ENCODE measurements at places on chromosomes 4 and X.
A peak's percentile ranks its signal among the peaks of the same experiment; 100 is the strongest.

- DNase-seq, result peak; percentile 82
These were observed 25.5 kb upstream of the TMSB4X start for GRCh38 chrX:12949205-12949926.

GRCh38 chr4:16667464-16667863, 231.0 kb downstream of the LDB2 start:
- peak; percentile 92 for DNase-seq

DNA sequence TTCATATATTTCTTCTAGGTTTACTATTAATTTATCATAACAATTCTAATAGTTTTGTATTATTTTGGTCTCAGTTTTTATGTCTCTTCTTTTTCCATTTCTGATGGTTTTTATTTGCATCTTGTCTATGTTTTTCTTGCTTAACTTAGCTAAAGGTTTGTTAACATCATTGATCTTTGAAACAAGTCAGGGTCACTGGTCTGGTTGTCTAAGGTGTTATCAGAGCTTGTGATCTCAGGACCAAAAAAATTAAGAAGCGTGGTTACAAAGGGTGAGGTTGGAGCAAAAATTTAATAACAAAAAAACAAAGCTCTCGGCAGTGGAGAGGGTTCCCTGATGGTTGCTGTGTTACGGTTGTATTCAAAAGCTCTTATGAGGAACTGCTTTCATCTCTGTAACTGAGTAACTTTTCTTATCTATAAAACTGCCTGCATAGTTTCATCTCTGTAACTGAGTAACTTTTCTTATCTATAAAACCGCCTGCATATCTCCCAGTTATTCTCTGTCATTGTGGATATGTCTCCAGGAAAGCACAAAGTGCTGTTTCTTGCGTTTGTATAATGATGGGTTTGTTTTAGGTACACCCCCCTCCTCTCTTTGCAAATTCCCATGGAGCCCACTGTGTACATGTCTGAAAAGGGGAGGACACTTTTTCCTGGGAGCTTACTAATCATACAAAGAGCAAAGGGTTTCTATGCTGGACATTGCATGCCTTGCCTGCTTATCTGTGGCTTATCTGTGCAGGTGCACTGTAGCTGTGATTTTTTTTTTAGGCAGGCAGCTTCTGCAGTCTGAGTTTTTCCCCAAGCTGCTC, 62.4 kb upstream of the UGT2B15 start:
- DNase-seq, result no peak

GRCh38 chrX:46903458-46904242, 8.6 kb upstream of the JADE3 start:
- peak; percentile 68 for DNase-seq

GRCh38 chr4:67746797-67747495, 7.2 kb downstream of the GNRHR start:
- peak; percentile 32 for DNase-seq

DNA sequence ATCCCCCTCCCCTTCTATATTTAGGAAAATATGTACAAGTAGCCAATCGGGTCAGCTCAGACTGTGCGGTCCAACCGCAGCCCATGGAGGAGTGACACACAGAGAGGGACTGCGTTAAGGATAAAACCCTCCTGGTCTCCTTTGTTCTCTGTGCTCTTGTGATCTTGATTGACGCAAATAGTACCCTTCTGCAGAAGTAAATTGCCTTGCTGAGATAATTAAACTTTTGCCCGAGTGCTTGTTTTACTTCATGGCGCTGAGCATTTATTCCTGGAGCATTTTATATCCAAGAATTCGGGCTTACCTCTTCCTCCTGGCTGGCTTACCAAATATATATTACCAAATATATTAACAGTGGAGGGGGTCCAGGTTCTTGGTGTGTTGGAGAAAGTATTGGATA, 184.2 kb downstream of the STAG2 start:
- no peak for DNase-seq

GRCh38 chr4:89434364-89434988, 126.9 kb upstream of the GPRIN3 start:
- DNase-seq, result peak; percentile 50

- DNase-seq, result no peak
These were observed 29.6 kb upstream of the DCAF8L1 start for GRCh38 chrX:28010875-28011274.

DNA sequence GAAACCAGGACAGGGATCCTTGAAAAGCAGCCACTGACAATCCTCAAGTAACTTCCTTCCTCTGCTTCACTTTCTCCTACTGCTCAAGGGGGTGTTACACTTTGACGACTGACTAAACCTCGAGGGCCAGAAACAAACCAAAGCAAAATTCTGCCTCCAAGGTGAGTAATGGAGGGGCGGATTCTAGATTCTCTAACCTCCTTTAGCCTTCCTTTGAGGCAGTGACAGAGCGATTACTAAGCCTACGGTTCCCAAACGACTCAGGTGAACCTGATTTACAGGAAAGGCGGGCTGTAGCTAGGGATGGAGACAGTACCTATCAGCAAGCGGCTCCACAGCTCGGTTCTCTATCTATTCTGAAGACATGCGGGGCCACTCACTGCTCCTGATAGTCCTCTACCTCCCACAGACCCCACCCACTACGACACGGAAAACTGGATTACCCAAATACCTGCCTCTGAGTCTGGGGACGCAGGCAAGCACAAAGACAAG, 487 bp downstream of the TBCK start:
- DNase-seq, result peak; percentile 37

DNA sequence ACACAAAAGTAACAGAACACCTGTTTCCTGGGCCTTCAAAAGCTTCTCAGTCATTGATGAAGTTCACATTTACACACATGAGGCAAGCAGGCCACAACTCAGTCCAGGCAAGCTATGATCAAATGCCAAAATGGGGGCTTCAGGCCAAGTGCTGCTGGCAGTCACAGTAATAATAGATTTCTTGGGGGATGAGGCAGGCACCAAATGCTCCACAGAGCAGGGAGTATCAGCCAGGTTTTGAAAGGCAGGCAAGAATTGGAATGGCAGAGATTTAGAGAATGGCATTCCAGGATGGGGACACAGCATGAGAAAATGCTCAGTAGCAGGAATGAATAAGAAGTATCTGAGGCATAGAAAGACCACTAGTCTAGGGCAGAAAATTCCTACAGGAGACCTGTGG, 52.8 kb downstream of the GRIA3 start:
- no peak for DNase-seq
